Progenitor cell of endocrine pancreas (in vitro differentiated cells): ENCODE measurements at places on chromosomes 3 and 15.

DNA sequence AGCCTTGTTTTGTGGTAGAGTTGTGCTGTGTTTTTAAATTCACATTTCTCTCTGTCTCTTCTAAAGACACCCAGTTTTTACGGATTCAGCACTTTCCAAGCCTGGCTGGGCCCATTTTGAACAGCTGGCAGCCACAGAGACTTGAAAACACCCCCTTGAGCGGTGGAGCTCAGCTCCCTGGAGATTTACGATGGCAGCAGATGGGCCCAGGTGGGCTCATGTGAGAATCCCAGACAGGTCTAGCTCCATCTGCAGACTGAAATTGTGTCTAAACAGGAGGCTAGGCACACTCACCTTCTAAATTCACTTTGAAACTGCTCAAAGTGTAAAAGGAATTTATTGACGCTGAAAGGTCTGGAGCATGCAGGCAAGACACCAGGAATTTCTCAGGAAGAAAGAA is 232.0 kb upstream of the HES1 start:
- H3K27ac ChIP-seq: peak overlapping the region; percentile 18
- no peaks in the 10 kb centered on the region for H3K36me3 ChIP-seq
- peaks cover 39% of the 10 kb centered on the region for H3K4me1 ChIP-seq
- no peaks in the 10 kb centered on the region for H3K27me3 ChIP-seq
- no peak for DNase-seq

- no peak for DNase-seq
- H3K4me1 ChIP-seq: no peaks in the 10 kb centered on the region
- H3K27me3 ChIP-seq: peaks cover 11% of the 10 kb centered on the region
These were observed 82.9 kb downstream of the ARRDC4 start for GRCh38 chr15:98043160-98044014.

DNA sequence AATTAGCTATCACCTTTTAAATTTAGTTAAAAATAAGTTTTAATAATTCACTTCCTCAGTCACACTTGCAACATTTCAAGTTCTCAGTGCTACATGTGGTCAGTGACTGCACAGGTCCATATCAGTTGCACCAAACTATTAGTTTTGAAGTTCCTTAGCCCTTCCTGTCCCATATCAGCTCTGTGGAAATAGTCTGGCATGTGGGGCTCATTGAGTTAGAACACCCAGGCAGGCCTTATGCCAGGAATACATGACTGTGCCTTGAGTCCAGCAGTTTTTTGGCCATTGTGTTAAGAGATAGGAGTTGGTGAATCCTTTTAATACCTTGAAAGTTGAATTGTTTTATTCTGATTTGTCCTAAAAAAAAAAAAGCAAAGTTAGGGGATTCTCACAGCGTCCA is 153.7 kb upstream of the BFSP2 start:
- H3K27me3 ChIP-seq: no peaks in the 10 kb centered on the region
- no peak overlapping the region for H3K4me3 ChIP-seq
- DNase-seq: no peak
- H3K27ac ChIP-seq: no peak overlapping the region

- peaks cover 11% of the 10 kb centered on the region for H3K36me3 ChIP-seq
- H3K27me3 ChIP-seq: no peaks in the 10 kb centered on the region
- peaks cover 2% of the 10 kb centered on the region for H3K4me1 ChIP-seq
- H3K27ac ChIP-seq: no peak overlapping the region
- DNase-seq: no peak
- no peak overlapping the region for H3K4me3 ChIP-seq
These were observed 37.0 kb downstream of the PIK3R4 start for GRCh38 chr3:130709671-130710070.

DNA sequence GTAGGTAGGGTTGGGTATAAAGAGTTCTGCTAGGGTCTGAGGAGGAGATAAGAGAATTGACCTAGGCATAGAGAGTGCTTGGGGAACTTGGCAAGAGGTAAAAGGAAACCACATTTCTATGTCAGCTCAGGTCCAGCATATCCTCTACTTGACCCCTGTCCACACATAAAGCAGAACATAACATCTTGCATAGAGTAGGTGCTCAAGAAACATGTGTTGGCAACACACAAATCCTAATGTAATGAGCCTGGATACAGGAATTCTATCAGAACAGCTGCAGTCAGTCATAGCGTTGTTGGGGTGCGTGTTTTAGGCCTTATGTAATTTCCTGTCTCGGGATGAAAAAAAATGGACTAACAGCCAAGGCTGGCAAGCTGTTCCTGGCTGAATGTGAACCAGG is 35.0 kb upstream of the PLCL2 start:
- no peak overlapping the region for H3K27ac ChIP-seq
- peaks cover 4% of the 10 kb centered on the region for H3K4me1 ChIP-seq
- no peak for DNase-seq
- no peaks in the 10 kb centered on the region for H3K27me3 ChIP-seq
- no peak overlapping the region for H3K4me3 ChIP-seq

DNA sequence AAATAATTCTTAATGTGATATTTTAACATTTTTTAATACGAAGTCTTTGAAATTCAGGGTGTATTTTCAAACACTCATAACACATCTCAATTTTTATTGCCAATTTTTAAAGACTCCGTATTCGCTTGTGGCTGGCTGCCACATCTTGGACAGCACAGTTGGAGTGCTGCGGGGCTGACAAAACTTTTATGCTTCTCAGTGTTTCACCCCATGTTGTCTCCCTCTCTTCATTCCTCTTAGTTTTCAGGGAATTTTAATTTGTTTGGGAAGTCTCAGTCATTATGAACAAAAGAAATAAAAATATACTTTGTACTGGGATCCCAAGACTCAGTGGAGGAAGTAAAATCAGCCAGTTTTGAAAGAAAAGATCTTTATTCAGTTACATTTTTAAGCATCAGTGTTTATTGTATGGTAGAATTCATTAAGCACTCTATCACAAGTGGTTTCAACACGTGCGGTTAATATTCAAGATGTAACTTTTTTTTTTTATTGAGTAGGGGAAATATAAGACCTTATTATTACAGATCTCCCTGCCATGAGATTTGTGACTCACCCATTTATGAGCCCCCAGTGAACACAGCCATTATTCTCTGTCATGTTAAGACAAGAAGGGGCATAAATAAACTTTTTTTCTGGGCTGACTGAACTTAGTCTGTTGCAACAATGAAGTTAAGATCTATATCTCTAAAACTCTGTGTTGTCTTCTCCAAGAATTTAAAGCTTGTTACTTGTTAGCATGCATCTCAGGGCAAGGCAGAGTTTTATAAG is 26.8 kb downstream of the KAT2B start:
- H3K27ac ChIP-seq: no peak overlapping the region
- H3K4me3 ChIP-seq: no peak overlapping the region
- no peaks in the 10 kb centered on the region for H3K36me3 ChIP-seq
- no peaks in the 10 kb centered on the region for H3K4me1 ChIP-seq
- H3K27me3 ChIP-seq: no peaks in the 10 kb centered on the region

DNA sequence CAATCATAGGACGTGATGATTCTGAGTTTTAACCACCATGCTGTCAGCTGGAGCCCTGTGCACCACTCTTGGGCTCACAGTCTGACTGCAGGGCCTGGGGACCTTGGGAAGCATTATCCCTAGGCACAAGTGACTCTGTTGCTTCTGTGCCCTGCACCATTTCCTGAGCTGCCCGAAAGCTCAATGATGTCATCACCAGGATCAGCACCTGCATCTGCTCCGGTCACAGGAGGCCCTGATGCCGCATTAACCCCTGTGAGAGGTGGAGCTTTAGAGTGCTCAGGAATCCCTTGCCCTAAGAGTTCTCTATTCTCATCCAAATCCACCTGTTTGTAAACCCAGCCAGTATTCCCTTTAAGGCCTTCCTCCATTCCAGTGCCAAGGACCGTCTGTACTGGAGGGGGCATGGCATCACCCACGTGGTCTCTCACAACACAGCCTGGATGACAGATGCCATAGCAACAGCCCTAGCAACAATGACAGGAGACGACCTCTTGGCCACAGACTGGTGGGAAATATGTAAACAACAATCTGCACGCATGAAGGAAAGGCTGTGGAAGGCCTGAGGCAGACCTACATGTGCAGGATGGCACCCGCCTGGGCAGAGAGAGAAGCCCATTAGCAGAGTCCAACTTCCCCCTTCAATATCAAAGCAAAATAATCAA is 37.9 kb downstream of the NTRK3 start:
- DNase-seq: no peak
- no peaks in the 10 kb centered on the region for H3K36me3 ChIP-seq
- no peak overlapping the region for H3K4me3 ChIP-seq

DNA sequence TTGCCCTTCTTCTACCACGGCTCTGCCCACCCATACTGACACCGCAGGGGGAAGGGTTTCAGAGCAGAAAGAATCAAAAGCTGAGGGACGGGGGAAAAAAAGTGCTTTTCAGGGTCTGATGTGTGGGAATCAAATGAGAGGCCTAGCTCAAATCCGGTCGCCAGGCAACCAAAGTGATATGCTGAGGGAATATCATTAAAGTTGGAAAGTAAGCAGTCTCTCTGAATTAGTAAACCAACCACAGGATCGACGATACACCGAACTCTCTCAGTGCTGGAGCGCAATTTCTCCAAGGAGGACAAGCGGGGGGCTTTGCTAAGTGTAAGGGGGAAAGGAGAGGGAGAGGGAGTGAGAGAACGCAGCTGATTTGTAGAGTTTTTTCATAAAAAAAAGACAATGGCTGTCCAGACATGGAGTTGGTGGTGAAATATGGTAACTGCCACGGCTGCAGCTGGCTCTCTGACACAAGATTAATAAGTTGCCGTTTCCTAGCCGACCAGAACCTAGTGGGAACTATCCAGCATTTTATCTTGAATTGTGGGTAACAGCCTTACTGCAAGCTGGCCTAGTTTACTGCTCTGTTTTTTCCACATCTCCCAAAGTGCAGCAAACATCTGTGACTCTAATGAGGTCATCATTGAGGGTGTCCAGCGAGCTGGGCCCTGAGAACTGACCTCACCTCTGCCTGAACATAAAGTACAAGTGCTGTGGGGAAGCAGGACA is 530.2 kb downstream of the SOX2 start:
- peaks cover 6% of the 10 kb centered on the region for H3K27me3 ChIP-seq
- H3K36me3 ChIP-seq: no peaks in the 10 kb centered on the region
- DNase-seq: no peak
- no peak overlapping the region for H3K27ac ChIP-seq
- peaks cover 18% of the 10 kb centered on the region for H3K4me1 ChIP-seq
- no peak overlapping the region for H3K4me3 ChIP-seq

- H3K36me3 ChIP-seq: peaks cover 6% of the 10 kb centered on the region
- peak overlapping the region; percentile 99 for H3K27ac ChIP-seq
- peak overlapping the region; percentile 99 for H3K4me3 ChIP-seq
- no peaks in the 10 kb centered on the region for H3K27me3 ChIP-seq
- H3K4me1 ChIP-seq: peaks cover 21% of the 10 kb centered on the region
These were observed 829 bp downstream of the DCP1A start for GRCh38 chr3:53346514-53346913.

DNA sequence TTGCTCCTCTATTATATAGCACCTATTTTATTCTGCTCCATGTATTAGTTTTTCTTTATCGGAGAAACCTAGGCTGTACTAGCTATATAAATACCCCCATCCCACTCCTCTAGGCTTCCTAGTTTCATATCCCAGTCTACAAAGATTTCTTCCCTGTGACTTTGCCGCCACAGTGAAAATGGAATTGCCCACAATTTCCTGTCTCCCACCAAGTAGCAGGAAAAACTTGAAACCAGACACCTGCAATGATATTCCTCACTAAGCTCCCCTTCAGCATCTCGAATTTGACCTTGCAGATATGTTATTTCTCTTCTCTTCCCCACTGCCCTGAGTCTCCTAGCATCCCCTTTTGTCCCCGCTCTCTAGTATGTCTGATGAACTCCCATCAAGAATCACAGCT is 685.8 kb upstream of the CCDC54 start:
- DNase-seq: no peak
- no peaks in the 10 kb centered on the region for H3K27me3 ChIP-seq
- H3K4me1 ChIP-seq: peaks cover 12% of the 10 kb centered on the region
- no peak overlapping the region for H3K4me3 ChIP-seq
- no peak overlapping the region for H3K27ac ChIP-seq
- no peaks in the 10 kb centered on the region for H3K36me3 ChIP-seq

- no peak for DNase-seq
- no peak overlapping the region for H3K27ac ChIP-seq
- H3K27me3 ChIP-seq: no peaks in the 10 kb centered on the region
- peaks cover 3% of the 10 kb centered on the region for H3K4me1 ChIP-seq
These were observed 227.1 kb upstream of the CGNL1 start for GRCh38 chr15:57149196-57149595.

DNA sequence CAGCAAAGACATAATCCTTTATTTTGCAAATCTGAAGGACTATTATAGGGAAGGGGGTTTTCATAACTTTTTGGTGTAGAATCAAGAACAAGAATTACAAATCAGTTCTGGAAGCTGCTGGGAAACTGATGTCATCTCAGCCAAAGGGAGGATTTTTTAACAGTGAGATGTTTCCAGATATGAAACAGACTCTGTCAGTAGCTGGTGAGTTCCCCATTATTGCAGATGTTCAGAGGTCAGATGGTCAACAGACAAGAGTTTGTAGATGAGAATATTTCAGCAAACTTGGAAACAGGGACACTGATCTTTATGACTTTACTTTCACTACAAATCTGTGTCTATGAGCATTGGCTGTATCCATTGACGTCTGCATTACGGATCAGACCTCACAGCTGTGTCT is 71.9 kb upstream of the LPP start:
- no peak overlapping the region for H3K4me3 ChIP-seq
- H3K4me1 ChIP-seq: no peaks in the 10 kb centered on the region
- DNase-seq: no peak
- no peak overlapping the region for H3K27ac ChIP-seq
- no peaks in the 10 kb centered on the region for H3K36me3 ChIP-seq

DNA sequence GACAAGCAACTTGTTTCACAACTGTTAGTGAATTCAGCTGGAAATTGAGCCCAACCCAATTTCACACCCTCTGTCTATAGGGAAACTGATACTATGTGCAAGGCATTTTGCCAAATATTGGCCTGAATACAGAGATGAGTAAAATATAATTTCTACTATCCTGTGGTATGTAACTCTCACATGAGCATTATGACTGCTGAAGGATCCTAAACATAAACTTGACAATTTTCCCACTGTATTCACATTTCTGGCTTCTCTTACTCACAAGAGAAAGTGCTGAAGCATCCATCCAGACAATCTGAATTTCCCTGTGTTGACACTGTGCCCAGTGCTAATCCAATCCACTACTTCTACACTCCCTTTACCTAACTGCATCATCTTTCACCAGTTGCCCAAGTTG is 28.4 kb downstream of the SERPINI2 start:
- peaks cover 4% of the 10 kb centered on the region for H3K4me1 ChIP-seq
- no peak overlapping the region for H3K27ac ChIP-seq
- H3K4me3 ChIP-seq: no peak overlapping the region
- no peak for DNase-seq
- no peaks in the 10 kb centered on the region for H3K27me3 ChIP-seq
- H3K36me3 ChIP-seq: no peaks in the 10 kb centered on the region

- H3K4me3 ChIP-seq: no peak overlapping the region
- no peak for DNase-seq
- no peaks in the 10 kb centered on the region for H3K36me3 ChIP-seq
- no peaks in the 10 kb centered on the region for H3K27me3 ChIP-seq
- H3K4me1 ChIP-seq: no peaks in the 10 kb centered on the region
- H3K27ac ChIP-seq: no peak overlapping the region
These were observed 92.8 kb downstream of the GOLIM4 start for GRCh38 chr3:168002786-168003368.
